ENCODE measurements at places on chromosomes 3 and 15.

GRCh38 chr3:138829097-138829496 lies 5.6 kb downstream of the PIK3CB start:
- DNase-seq: no peak

DNA sequence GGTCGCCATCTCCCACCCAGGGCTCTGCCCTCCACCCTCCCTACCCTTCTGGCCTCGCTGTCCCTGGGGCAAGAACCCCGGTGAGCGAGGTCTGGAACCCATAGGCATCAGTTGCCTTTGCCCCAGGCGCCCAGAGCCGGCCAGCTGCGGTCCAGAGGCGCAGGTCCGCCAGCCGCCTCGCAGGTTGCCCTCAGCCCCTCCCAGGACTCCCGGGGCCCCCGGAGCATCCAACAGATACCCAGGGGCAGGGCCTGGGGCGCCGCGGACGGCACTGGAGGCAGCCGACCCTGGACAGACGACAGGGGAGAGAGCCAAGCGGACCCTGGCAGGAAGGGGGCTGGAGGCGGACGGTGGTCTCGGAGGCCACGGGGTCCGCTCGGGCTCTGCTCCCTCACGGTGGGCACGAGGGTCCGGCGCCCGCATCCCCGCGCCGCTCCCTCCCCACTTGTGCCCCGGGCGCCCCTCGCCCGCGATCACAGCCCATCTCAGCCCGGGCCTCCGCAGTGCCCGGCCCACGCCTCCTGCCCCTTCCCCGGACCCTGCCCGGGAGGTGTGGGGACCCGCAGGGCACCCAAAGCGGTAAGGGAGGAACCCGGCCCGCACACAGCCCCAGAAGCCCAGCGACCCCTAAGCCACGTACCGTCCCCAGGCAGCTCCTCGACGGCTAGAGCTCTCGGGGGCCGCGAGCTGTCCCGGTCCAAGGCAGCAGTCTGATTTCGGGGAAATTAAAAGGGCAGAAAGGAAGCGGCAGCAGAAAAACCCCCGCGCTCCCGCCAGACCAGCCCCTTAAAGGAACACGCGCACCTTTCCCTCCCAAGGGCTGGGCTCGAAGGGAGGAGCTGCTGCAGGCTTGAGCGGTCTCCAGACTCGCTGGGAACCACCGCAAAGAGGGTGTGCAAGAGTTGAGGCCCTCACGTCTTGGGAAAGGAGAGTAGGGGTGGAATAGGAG lies at the start of gene HAPLN3:
Gene HAPLN3, minus strand, starts transcription at position 726 of the 949 bp plus-strand sequence. CDS start 8,246 bp downstream, outside the sequence.
- DNase-seq: peak; percentile 17

- no peak for DNase-seq
These were observed 25.6 kb downstream of the CLEC3B start for GRCh38 chr3:45051685-45052084.

DNA sequence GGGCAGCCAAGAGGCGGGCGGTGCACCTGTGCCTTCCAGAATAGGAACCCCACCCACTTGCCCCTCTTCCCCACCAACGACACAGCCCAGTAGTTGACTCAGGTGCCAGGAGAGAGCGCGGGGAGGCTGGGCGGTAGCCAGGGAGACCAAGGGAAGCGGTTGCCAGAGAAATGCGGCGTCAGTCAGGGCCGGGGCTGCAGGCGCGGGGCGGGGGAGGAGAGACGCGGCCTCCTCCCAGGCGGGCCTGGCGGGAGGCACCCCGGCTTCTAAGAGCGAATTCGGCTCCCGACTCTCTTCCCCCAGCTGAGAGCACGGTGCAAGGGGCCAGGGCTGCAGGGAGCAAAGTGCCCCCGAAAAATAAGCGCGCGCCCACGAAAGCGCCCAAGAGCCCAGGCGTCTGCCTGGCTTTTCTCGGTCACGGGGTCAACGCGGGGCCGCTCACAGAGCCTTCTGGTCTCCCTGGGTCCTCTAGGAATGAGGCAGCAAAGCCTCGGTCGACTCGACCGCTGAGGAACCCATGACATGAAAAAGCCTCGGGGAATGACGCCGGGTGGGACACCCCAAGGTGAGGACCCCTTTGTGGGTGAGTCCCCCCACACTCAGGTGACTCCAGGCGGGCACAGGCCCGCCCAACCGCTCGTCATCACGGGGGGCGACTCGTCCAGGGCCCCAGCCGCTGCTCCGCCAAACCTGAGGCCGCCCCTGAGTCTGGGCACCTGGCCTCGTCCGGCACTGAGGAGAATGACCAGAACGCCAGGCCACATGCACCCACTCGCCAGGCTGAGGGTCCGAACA lies 716 bp downstream of the CPEB1 start:
- DNase-seq: no peak

DNA sequence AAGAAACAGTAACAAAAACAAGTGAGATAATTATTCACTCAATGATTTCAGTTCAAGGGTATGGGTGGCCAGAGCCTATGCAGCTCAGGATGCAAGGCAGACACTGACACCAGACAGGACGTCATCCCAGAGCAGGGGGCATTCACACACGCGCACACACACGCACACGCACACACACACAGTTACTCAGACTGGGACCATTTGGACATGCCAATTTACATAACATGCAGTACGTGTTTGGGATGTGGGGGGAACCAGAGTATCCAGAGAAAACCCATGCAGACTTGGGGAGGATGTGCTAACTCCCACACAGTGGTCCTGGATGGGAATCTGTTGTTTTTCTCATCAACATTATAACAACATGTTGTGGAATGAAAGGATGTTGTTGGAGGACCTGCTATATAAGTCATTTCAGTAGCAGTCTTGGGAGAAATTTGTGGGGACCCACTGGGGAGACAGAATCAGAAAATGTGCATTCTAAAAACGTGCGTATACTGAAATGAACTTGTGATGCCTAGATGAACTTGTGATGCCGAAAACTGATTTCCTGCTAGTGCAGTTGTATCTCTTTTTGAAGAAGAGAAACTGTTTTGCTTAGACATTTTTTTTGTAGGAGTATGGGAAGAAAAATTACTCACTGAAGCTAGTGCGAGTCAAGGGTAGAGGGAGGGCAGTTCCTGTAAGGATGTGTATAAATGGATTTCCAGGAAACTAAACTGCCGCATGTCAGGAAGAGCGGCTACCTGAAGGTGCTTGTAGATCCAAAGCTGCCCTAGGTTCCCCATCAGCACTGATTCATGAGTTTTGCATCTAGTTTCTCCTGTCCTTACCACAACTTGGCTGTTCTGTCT lies 25.2 kb downstream of the CD200 start:
- DNase-seq: peak; percentile 2

- DNase-seq: no peak
These were observed 31.7 kb downstream of the BCL2L10 start for GRCh38 chr15:52080706-52081392.

- DNase-seq: no peak
These were observed 611 bp downstream of the CTDSPL2 start for GRCh38 chr15:44427756-44428724.

DNA sequence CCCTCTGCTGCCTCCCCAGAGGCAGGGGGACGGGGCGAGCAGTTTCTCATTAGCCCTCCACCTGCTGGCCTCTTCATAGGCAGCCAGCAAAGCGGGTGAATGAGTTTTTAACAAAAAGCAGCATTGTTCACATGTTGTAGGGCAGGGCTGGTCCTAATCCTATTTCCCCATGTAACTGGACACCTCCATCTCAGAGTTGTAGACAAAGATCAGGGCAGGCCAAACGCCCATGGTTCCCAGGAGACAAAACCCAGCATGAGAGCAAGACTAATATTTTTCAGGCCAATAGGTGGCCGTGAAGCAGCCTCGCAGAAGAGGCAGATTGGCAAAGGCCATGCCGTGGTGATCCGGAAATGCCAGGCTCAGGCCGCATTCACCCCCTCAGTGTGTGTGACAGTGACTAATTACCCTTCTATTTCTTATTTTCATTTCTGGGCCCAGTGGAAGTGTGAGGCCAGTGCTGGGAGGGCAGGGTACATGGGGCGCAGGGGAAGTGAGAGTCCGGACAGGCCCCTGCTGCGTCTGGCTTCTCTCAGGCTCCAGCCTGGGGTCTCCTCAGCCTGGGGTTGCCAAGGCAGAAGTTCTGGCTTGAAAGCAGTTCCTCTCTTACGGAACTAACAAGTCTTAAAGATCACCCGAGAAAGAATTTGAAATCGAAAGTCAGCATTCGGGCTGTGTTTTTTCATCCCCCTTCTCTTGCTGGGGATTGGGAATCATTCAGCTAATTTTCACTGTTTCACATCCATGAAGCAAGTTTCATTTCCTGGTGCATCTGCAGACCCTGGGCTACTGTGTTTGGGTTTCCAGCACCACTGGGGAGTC lies 64.8 kb downstream of the BOC start:
- no peak for DNase-seq

All from activated naive CD4-positive, alpha-beta T cell (primary cell).